GM12892 (cell line): ENCODE measurements at places on chromosomes 7 and 10.

DNA sequence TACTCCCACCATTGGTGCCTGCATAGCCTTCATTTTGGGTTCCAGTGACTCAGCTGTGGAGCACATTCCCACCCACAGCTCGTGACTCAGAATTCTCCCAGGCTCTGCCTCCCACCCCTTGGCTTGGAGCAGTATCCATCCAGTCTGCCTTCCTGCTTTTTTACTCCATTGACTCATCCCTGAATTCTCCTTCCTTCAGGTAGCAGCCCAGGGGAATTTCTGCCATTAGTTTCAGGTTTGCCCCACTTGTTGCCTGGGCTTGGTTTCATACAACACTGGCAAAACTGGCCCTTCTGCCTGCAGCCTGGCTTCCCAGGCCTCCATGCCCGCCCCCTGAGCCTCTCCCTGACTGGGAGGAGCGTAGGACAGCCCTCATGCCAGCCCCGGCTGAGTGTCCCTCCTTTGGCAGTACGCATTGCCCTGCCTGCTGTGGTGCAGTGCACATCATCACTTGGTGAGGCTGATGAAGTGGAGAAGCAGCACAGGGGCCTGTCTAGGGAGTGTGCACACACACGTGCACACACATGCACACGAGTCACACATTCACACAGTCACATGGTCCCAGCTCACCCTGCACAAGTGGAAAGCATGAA lies 55.0 kb downstream of the SNX10 start:
- DNase-seq: no peak

- no peak for DNase-seq
Observed at GRCh38 chr10:49310460-49310859, 11.5 kb downstream of the C10orf71 start.

- no peak for DNase-seq
Observed at GRCh38 chr7:41504214-41504980, 198.5 kb downstream of the INHBA start.

DNA sequence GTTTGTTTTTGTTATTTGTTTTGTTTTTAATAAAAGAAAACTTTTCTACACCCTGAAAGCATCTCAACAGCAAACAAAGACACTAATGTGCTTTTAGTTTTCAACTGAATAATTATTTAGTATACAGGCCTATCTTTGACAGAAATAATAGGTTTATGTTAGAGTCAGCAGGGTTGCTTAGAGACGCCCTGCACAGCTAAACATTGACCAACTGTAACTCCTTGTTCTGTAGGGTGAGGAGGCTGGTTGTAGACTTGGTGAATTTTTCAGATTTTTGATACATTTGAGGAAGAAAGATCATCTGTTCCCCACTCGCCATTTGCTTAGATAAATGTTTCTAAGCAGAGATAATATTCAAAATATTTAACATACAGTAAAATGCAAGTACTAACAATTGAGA lies 103.1 kb downstream of the CALCR start:
- DNase-seq: no peak

- no peak for DNase-seq
Observed at GRCh38 chr7:35272246-35272645, 18.3 kb upstream of the TBX20 start.

GRCh38 chr7:92747041-92747835 lies 89.1 kb downstream of the CDK6 start:
- DNase-seq: no peak

DNA sequence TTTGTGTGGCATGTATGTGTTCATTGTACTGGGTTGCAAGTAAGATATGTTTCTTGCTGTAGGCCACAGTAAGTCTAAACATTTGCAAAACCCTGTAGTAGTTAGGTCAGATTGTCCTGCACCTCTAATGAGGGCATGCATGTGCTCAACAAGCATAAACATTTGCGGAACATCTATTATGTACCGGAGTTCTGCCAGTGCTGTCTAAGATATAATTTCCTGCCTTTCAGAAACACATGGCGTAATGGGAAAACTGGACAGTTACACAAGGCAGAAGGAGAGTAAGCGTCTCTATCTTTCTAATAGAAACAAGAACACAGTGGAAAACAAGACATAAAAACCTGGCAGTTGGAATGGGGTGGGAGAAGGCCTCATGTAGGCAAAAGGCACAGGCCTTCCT lies 2.8 kb downstream of the ABCB8 start:
- DNase-seq: no peak

GRCh38 chr7:12814828-12815227 lies 127.4 kb downstream of the ARL4A start:
- no peak for DNase-seq

GRCh38 chr7:130114776-130115175 lies 44.4 kb downstream of the KLHDC10 start:
- DNase-seq: no peak

DNA sequence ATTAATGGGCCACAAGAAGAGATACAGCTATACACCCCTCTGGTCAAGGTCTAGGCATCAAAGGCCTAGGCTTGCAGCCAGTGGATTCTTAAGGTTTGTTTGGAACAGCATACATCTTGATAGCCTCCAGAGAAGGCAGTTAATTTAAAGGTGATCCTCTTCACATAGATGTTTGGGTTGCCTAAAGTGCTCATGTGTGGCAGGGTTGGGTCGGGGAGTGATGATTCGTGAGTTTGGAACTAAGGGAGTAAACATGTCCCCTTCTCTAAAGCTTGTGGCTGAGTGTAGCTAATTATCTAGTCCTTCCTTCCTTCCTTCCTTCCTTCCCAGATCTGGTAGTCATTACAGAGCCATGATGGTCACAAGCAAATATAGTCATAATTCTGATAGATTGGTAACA lies 12.4 kb downstream of the PCLO start:
- no peak for DNase-seq

DNA sequence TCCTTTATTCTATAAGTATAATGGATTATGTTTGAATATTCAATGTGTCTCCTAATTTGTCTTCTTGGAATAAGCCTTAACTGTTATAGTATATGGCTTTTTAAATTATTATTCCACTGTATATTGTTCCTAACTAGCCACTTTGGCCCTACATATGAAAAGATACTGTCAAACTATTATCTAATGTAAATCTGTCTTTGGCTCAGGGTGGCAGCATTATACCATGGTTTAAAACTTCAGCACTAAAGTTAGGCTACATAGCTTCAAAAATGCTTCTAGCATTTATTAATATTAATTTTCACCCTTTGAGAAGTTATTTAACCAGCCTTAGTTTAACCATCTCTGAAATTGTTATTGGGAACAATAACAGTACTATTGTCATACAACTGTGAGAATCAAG lies 543.1 kb upstream of the MBL2 start:
- DNase-seq: no peak
